Fibroblast of upper back skin (primary cell): ENCODE measurements at places on chromosomes 5 and 9.

GRCh38 chr5:94217216-94217615 lies 401.2 kb downstream of the KIAA0825 start:
- DNase-seq: peak; percentile 20

GRCh38 chr9:750249-750967 lies 91.1 kb upstream of the DMRT1 start:
- no peak for DNase-seq

DNA sequence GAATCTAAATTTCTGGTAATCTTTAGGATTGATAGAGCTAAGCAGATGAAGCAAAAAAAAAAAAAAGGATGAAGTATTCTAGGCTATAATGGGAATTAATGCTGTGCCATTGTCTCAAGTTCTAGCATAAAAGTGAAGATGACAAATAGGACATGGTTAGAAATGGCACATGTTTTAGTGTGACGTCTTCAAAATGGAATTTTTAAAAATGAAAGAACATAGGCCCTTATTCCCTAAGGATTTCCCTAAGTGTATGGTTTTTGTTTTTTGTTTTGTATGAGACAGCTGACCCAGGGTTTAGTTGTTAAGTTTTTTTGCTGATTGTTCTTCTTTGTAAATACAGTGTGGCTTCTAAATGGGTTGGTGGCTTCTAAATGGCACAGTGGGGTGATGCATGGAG lies 7.1 kb downstream of the TLE4 start:
- peak; percentile 30 for DNase-seq

DNA sequence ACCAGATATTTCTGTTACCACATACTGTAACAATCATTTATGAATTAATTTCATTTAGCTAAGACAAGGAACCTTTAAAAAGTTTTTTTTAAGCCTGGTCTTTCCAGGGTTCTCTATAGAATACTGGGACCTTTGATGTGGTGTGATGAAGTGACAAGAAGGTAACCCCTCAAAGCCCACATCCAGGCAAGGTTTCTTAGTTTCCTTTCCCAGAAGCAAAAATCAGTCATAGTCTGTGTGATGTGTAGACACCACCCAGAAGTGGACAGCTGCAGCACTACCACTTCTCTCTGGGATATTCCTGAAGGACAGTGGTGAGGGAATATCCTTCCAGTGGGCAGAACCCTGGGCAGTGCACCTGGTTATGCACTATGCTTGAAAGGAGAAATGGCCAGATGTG lies 115.6 kb downstream of the TTC39B start:
- DNase-seq: no peak

GRCh38 chr9:110198357-110198756 lies 9.6 kb downstream of the C9orf152 start:
- DNase-seq: no peak

DNA sequence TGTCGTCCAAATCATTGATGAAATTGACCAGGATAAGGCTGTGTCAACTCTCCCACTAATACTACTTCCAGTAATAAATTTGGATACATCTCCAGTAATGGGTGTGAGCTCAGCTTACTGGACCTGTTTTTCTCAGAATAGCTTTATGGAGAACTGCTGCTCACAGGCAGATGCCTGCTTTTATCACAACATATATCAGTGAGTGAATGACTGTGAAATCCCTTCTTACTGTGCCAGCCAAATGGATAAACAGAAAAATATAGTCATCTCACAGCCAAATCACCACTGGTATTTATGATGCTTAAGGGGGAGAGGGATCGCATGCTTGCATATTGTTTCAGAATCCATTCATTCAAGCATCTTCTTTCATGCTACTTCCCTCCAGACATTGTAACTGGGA lies 148.4 kb upstream of the PAPPA start:
- no peak for DNase-seq

GRCh38 chr5:128082551-128083032 lies 974 bp upstream of the SLC12A2 start:
- DNase-seq: no peak

DNA sequence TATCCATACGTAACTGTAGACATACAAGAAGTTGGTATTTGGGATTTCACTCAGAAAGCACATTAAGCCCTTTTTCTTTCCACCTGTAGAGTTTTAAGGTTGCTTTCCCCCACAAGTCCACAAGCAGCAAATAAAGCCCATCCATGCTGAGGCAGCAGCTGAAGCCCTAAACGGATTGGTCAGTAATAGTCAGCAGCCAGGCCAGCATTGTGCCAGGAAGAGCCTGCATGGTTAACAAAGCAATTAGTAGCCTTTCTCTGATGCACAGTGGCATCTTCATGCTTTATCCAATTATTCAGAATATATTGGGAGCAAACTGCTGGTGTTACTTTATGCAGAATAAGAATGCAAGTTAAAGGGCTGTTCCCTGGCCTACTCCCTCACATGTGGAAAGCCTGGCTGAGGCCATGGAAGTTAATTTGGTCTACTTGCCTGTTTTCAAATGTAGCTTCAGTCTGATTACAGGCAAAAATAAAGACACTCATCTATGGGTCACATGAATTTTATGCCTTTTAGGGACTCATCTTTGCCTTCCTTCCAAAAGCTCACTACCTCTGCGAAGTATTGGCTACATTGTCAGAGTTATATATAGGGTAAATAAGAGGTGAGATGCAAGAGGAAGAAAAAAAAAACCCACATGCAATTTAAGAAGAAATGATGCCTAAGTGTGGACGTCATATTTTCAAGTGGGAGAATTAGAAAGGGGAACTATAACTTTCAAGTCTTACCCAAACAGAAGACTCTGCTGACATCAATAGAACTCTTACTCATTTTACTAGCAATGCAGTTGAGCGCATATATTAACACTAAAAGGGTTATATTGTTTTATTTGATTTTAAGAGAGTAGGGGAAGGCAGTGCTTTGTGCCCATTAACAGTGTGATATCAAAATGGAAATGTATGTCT lies 15.9 kb downstream of the EBF1 start:
- no peak for DNase-seq
